ENCODE measurements at places on chromosomes 13 and 19.

- DNase-seq = no peak
These were observed 10.9 kb downstream of the FREM2 start for GRCh38 chr13:38697628-38698333.

DNA sequence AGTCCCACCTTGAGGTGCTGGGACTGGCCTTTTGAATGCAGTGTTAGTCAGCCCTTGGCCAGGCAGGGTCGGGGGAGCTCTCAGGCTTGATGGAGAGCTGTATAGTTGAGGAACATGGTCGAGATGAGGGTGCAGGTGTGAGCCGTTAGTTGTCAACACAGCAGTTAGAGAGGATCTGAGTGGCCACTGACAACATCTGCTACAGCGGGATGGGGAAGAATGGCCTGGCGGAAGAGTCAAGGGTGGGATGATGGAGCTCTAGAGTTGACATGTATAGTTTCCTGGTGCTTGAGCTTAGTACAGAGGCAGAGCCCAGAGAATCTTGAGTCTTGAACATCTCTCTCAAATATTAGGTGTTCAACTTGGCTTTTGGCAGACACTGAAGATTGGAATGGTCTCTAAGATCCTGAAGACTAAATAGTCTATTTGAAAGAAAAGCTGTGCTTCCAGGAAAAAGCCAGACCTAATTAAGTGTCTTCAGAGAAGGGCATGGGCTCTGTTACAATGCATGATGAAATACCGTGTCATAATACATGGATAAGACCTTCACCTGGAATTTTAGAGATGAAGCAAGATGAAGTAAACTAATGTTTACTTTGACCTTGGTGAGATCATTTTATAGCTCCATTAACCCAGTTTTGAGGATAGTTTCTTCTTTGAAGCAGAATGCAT is 9.7 kb downstream of the PCCA start:
- DNase-seq = no peak

DNA sequence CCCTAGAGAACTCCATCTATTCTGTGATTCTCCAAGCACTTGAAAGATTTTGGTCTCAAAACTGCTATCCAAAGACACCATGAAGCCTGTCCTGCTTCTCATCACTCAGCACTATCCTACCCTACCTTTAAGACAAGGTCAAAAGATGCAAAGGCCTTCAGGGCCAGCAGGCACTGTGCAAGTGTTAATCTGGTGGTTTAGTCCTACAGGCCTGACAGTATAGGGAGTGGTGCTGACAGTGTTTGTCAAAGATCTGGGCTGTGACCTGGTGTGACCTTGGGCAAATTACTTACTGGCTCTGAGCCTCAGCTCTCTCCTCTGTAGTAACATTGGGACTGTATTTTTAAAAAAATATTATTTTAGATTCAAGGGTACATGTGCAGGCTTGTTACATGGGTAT is 28.0 kb downstream of the SIAH3 start:
- no peak for DNase-seq

DNA sequence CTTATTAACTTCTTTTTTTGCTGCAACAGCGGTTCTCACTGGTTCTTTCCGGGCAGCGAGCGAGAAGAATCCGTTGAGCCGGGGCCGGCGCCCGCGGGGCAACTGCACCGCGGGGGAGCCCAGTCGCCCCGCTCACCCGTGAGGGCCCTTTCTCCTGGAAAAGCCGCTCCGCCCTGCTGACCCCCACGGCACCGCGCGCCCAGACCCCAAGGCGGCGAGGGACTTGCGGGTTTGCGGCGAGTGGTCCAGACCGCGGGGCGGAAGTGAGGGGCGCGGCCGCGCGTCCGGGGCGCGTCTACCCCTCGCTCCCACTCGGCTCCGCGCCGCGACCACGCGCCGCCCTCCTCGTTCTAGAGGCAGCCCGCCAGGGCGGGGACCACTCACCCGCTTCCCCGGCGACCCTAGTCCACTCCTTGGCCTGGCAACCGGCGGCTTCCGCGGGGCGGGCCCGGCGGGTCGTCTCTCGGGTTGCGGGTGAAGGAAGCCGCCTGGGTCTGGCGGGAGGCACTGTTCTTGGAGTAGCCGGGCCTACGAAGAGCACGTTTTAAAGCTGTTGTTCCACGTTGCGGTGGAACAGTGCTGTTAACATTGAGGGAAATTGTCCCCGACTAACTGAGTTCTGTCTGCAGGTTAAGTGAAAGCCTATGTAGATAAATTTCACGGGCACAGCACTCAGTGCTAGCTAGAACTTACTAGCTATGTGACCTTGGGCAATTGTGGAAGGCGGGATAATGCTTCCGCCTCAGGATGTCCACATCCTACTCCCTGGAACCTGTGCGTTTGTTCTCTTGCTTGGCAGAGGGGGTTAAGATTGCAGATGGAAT is at the start of gene NEK3:
NEK3 (minus strand) TSS at position 439 of the 824 bp plus-strand sequence. CDS start 3,406 bp downstream, outside the sequence.
- peak; percentile 66 for DNase-seq

- no peak for DNase-seq
These were observed 570.2 kb downstream of the SLITRK1 start for GRCh38 chr13:83311886-83312577.

DNA sequence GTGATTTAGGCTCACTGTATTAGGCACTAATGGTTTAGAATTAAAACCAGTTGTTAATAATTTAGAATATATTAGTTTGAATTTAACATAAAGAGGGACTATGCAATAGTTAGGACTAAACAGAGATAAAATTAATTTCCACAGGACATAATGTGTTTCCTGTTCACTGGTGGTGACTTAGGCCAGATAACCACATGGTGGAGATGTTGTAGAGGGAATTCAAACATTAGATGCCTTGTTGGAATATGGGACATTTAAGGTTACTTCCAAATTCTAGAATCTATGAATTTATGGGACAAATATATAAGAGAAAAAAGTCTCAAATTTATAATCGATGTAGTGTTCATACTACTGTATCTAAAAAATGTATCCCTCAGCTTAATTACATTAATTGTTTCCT is 615.5 kb upstream of the KLHL1 start:
- peak; percentile 26 for DNase-seq

DNA sequence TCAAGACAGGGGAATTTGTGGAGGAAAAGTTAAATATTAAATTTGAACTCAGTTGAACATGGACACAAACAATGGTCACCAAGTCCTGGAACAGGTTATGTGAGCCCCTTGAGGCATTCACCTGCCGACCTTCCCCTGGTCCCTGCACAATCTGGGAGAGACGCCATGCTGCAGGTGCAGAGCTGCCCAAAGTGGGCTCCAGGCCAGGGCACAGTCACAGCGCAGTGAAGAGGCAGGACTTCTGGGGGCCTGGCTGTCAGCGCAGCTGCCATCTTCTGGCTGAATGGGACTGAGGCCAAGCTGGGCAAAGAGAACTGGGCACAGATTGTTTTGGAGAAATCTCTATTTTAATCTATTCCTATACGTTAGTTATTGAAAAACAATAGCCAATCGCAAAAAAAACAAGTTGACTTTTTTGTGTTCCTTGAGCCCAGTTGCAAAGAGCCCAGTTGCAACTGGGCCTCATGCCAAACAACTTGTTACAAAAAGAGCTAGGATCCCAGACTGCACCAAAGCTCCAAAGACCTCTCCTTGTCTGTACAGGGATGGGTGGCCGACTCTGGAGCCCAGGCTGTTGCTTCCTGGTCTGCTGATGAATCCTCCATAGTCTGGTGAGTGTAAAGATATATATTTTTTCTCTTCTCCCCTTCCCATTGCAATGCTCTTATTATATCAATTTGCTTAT is 1.2 kb upstream of the ZNF626 start:
- DNase-seq = no peak

DNA sequence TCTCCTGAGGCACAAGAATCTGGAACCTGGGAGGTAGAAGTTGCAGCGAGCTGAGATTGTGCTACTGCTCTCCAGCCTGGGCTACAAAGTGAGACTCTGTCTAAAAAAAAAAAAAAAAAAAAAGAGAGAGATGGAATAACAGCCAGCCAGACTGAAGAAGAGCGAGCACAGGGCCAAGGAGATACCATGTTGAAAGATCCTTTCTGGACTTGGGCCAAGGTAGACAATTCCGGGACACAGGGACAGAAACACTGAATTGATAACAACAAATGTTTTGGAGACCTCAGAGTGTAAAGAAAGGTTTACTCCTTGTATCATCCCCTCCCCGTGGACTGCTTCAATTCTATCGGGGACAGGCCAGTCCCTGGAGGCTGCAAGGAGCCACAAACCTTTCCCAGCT is 4.6 kb downstream of the LPAR2 start:
- DNase-seq = no peak

DNA sequence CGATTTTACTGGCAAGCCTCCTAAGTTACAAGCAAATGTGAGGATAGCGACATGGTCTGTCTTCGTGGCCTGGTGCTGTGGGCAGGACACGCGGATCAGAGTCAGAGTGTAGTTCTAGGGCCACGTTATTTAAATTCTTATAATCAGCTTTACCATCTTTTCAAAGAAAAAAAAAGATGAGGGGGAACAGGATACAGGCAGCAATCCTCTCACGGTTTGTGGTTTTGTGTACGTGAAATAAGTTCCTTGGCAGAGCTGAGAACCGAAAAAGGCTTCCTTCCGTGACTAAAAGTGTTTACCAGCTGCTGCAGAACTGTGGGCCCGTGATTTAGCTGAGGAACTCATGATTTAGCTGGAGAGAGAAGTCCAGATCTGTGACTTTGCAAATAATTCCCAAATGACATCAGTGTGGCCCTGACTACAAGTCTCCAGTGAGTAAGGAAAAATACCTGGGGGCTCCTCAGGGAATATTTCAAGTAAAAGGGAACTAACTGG is 27.2 kb downstream of the RCBTB2 start:
- peak; percentile 99 for DNase-seq

DNA sequence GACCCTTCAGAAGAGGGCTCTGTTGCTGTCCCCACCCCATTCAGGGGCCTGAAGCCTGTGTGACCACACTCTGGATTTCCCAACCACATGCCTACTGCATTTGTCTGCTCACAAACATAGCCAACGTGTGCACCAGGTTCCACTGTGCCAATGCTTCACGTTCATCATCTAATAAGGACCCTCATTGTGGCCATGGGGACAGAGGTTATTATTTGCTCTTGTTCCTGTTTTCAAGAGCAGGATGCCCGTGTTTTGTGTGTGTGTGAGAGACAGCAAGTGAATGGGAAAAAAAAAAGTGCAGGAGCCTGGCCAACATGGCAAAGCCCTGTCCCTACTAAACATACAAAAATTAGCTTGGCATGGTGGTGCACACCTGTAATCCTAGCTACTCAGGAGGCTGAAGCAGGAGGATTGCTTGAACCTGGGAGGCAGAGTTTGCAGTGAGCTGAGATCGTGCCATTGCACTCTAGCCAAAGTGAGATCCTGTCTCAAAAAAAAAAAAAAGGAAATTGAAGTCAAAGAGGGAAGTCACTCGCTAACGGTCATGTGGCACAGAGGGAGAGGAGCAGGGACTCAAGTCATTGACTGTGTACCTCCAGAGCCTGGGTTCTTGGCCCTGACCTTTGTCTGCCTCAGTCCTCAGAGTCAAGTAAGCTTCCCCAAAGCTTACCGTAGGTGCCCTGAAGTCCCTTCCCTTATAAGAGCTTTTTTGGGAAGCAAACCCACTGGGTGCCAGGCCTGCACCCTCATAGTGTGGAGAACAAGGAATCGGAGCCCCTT is 6.9 kb downstream of the B3GNT8 start:
- peak; percentile 82 for DNase-seq

- no peak for DNase-seq
These were observed 58.7 kb downstream of the MRPL57 start for GRCh38 chr13:21235174-21235573.

Measured in Kasumi-1 (cell line).